Activated CD8-positive, alpha-beta memory T cell treated with anti-CD3 and anti-CD28 coated beads, Interleukin-2, amount 50 U/mL, for 4 hours (primary cell): ENCODE measurements at places on chromosomes 12 and 14.

GRCh38 chr14:54127526-54127925 is 170.9 kb upstream of the BMP4 start:
- DNase-seq = no peak

DNA sequence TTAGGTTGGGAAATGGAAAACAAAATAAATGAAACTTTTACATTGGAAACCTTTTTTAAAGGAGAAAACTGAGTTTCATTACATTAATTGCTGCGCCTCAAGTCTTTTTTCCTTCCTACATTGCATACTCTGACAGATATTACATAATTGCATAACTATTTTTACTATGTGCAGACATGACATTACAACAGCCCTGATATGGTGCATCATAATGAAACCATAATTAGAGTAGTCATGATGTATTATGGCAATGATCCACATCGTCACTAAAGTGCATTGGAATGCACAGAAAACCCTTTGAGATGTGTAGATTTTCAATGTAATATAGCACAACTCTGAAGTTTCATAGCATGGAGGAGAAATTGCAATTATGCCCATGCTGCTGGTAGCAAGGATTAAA is 217.8 kb upstream of the NPAS3 start:
- DNase-seq = no peak

- DNase-seq = no peak
Measured at GRCh38 chr12:56884421-56884820, 49.8 kb downstream of the SDR9C7 start.

DNA sequence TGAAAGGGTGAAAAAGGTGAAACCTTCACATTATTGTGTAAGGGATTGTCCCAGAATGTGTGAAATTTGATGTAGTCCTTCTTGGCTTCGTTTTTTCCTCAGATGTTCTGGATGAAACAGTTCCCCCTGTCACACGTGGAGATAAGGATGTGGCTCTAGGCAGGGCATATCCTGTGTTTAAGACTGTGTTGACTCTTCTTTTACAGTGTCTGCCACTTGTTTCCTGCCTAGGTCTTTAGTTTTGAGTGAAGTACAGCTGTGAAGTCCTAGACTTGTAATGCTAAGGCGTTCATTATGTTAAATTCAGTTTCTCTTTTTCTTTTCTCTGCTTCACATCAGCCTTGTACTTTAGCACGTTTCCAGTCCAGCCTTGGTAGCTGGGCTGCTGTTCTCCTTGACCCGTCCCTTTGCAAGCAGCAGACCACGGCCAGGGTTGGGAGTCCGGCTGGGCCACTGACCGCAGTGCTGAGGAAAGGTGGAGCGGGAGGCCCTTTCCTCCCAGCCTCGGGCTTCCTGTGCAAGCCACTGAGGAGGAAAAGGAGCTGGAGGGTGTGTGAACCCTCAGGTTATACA is 59.1 kb downstream of the RASSF3 start:
- no peak for DNase-seq

GRCh38 chr14:30240685-30241084 is 313.0 kb upstream of the PRKD1 start:
- DNase-seq = no peak

GRCh38 chr12:45670346-45671065 is 59.0 kb upstream of the ARID2 start:
- no peak for DNase-seq

GRCh38 chr12:45580356-45580969 is 149.0 kb upstream of the ARID2 start:
- DNase-seq = no peak

DNA sequence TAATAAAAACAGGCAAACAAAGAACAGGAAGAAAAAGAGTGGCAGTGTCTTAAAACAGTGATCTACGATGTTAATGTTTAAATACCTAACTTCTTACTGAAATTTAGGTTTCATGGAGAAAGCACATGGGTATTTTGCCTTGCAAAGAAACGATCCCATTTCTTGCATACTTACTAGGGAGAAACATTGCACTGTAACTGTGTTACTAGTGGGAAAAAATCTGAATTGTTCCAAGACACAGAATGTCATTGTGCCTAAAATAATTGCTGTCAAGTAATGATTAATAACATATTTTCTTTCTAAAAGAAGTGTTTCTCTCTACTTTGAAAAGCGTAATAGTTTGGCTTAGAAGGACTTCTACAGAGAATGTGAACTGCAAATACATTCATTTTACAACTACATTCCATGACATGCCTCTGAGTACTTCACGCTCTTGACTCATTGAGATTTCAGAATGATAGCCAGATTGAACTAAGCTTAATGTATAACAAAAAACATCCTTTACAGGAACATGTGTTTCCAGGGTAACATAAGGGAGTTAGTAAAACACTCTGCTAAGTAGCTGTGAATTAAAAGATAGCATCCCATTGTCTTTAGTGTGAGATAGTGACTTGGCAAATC is 256.2 kb upstream of the CPNE8 start:
- DNase-seq = no peak

- no peak for DNase-seq
Measured at GRCh38 chr12:71108355-71108754, 49.4 kb downstream of the TSPAN8 start.

GRCh38 chr12:108857158-108857407 is 300 bp downstream of the SSH1 start:
- DNase-seq = no peak

DNA sequence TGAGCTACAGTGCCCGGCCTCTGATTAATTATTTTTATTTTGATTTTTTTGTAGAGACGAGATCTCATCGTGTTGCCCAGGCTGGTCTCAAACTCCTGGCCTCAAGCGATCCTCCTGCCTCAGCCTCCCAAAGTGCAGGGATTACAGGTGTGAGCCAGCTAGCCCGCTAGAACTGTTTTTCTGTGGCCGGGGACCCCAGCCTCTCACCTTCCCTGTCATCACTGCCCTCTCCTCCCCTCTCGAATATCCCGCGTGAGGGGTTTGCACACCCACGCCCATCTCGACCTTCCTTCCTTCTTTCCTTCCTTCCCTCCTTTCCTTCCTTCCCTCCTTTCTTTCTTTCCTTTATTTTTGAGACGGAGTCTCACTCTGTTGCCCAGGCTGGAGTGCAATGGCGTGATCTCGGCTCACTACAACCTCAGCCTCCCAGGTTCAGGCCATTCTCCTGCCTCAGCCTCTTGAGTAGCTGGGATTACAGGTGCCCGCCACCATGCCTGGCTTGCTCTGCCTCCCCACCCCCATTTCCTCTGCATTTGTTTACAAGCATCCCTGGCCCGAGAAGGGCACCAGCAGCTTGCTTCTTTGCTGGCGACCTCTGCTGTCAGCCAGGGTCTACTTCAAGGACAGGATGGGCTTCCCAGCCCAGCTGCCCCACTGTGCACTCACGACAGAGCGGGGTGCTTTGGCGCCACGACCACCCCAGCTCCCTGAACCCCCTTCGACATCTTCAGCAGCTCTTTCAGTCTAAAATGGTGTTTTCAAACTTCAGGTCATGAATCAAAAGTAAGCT is 4.3 kb upstream of the TRAF3 start:
- no peak for DNase-seq

GRCh38 chr12:41652981-41653380 is 464.9 kb downstream of the PDZRN4 start:
- no peak for DNase-seq

- DNase-seq = peak; percentile 67
Measured at GRCh38 chr12:642633-643474, 20.4 kb downstream of the NINJ2 start.

DNA sequence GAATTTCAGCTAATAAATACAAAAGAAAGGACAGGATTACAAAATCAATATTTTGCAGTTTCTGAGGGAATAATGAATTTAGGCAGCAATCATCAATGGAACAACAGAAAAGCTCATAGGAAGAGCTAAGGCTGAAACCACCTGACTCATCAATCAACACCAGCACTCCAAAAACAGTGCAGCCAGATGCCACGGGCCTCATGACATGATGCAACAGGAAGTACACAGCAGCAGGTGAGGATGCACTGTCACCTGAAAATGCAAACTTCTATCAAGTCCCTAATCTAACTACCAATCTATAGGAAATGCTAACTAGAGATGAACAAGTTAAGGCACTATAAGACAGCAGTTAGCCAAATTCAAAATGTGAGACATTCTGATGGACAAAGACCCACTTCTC is 21.7 kb downstream of the GNS start:
- no peak for DNase-seq

DNA sequence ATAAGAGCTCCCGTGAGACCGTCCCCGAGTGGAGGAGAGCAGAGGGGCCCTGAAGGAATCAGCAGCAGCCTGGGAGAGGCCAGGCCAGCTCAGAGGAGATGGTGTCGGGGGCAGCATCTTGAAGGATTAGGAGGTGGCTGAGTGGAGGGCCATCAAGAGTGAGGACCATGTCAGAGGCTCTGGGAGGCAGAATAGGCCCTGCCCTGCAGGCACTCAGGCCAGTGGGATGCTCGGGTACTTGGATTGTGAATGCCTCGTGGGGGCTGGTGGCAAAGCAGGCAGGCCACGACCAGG is 47.7 kb downstream of the IL31 start:
- DNase-seq = no peak

DNA sequence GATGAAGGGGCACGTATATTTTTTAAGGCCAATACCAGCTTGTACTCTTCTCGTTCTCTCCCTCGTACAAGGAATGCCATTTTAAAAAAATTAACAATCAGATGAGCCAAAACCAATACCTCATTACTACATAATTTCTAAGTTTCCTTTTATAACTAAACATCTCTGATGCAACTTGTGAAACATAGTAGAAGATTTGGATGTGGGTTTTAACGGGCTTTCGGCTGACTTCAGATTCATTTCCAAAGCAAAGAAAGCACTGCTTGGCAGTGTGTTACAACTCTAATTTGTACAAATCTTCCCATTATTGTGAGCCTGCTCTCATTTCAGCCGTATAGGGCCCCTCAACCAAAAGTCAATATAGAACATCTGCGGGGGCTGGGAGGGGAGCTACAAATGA is 99.1 kb upstream of the TMCC3 start:
- DNase-seq = no peak

DNA sequence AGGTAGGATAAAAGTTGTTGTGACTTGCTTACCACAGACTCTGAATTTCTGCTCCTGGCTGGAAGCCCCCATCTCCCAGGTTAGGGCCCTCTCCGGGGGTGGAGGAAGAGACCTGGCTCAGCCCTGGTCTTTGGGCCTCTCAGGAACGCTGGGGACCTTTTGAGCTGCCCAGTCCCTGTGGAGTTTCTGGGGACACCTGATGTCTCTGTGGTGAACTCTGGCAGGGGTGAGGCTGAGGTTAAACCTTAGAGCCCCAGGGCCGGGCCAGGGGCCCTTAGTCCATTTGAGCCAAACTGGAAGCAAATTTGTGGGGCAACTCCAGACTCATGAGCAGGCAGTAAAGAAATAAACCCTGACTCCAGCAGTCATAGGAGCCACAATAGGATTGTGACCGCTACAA is 112.1 kb downstream of the ADGRD1 start:
- no peak for DNase-seq

DNA sequence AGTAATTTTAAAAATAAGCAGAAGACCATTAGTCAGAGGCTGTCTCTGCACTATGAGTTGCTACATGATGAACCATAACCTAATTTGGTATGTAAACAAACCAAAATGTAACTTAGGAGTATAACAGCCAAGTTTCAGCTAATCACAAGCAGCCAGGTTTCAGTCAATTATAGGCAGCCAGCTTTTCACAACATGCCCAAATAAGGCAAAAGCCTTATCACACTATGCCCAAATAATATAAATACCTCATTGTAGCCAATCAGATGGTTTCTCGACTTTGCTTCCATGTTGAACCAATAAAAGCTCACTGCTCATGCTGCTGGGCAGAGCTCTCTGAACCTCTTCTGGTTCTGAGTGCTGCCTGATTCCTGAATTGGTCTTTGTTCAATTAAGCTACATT is 38.6 kb downstream of the GARIN6 start:
- DNase-seq = no peak

DNA sequence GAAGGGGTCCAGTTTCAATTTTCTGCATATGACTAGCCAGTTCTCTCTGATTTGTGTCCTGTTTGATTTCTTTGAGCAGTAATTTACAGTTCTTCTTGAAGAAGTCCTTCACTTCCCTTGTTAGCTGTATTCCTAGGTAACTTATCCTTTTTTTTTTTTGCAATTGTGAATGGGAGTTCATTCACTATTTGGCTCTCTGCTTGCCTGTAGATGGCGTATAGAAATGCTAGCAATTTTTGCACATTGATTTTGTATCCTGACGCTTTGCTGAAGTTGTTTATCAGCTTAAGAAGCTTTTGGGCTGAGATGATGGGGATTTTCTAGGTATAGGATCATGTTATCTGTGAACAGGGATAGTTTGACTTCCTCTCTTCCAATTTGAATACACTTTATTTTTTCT is 77.6 kb upstream of the NID2 start:
- no peak for DNase-seq

- DNase-seq = no peak
Measured at GRCh38 chr12:132582058-132582420, 28.3 kb downstream of the LRCOL1 start.

GRCh38 chr14:61145903-61146481 is 135.1 kb downstream of the TMEM30B start:
- no peak for DNase-seq

- DNase-seq = no peak
Measured at GRCh38 chr12:107372229-107372658, 278.9 kb upstream of the CRY1 start.

- DNase-seq = no peak
Measured at GRCh38 chr14:76236172-76237130, 84.7 kb downstream of the GPATCH2L start.

DNA sequence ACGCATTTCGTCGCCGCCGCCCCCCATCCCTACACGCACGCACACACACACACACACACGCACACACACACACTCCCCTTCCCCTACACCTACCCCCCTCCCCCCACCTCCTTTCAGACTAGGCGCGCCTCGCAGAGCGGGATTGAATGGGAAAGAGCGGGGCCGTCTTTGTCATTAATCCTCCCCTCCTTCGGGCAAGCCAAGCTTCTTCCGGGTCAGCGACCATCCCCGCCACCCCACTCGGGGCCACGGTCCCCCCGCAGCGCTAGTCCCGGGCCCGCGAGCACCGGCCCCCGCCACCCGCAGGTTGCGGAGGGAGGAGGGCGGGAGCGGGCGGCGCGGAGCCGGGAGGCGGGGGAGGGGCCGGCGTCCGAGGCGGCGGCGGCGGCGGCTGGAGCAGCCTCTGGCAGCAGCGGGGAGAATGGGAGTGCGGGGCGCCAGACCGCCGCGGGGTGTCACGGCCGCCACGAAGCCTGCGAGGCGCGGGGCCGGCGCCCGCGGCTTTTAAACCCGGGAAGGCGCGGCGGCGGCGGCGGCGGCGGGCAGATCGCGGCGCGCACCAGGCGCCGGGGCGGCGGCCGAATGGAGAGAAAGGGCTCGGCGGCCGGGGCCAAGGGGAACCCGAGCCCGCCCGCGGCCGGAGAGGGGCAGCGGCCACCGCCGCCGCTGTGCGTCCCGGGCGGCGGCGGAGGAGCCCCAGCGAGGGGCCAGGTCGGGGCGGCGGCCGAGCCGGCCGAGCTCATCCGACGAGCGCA is at the start of gene TTC9:
TSS of gene TTC9 (plus strand) at position 369 of the 755 bp plus-strand sequence. CDS start at position 583, 214 bp downstream.
- peak; percentile 25 for DNase-seq

DNA sequence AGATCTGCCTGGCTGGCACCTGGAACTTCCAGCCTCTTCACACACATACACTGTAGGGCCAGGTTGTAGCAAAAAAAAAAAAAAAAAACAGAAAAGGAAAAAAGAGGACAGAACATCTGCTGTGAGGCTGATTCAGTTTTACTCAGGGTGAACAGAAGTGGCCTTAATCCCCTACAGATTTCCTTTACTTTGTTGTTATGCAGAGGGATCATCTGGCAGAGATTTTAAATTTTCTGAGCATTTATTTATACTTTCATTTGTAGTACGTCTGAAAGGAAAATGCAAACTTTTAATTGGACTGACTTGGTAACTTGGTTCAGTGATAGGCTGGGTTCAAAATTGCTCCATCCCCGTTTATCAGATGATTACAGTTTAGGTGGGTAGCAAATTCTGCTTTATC is 50.8 kb upstream of the PRICKLE1 start:
- DNase-seq = no peak

- DNase-seq = no peak
Measured at GRCh38 chr12:85644508-85644907, 191.7 kb downstream of the RASSF9 start.
